Activated CD4-positive, alpha-beta T cell treated with anti-CD3 and anti-CD28 coated beads for 24 hours (primary cell): ENCODE measurements at places on chromosomes 5 and 9.

- no peak for DNase-seq
Measured at GRCh38 chr5:142426129-142427014, 101.6 kb upstream of the SPRY4 start.

GRCh38 chr9:69874301-69875060 lies 53.9 kb downstream of the CFAP95 start:
- no peak for DNase-seq

GRCh38 chr5:78699552-78700153 lies 51.1 kb upstream of the LHFPL2 start:
- no peak for DNase-seq

GRCh38 chr9:130328349-130328801 lies 62.8 kb downstream of the HMCN2 start:
- DNase-seq: no peak

- DNase-seq: no peak
Measured at GRCh38 chr5:158011422-158011821, 152.5 kb upstream of the CLINT1 start.

DNA sequence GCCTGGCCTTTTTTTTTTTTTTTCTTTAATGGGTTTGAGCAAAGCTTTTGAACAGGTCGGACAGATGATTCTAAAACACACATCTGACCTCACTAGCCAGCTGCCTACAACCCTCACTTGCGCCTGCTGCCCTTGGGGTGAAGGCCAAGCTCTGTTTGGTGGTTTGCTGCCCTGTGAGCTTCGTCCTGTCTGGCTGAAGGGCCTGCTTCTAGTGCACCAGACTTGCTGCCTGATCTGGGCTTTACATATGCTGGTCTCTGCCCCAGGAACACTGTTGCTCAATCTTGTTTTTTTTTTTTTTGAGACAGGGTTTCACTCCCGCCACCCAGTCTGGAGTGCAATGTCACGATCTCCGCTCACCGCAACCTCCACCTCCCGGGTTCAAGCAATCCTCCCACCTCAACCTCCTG lies 16.4 kb upstream of the DOLPP1 start:
- no peak for DNase-seq

- peak; percentile 17 for DNase-seq
Measured at GRCh38 chr9:33778700-33779351, 16.5 kb upstream of the PRSS3 start.

- DNase-seq: no peak
Measured at GRCh38 chr5:103808464-103809106, 246.0 kb upstream of the NUDT12 start.

DNA sequence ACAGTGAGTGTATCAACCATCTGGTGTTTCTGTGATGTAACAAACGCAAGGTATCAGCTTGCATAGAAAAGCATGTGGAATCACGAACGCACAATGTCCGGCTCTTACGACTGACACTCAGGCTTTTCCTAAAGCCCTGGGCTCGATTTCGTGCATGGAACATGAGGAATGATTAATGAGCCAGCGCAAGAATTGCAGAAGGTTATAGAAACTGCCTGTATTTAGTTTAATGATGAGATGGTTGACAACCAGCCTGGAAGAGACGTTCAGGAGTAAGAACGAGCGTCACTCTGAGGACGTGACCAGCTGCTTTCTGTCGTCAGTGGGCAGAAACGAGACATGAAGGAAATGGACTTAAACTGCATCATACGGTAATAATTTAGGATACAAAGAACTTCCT lies 497.6 kb downstream of the IRX1 start:
- DNase-seq: no peak

- no peak for DNase-seq
Measured at GRCh38 chr5:134945041-134945440, 22.7 kb upstream of the CATSPER3 start.

- DNase-seq: no peak
Measured at GRCh38 chr5:96463091-96463490, 30.0 kb upstream of the PCSK1 start.

DNA sequence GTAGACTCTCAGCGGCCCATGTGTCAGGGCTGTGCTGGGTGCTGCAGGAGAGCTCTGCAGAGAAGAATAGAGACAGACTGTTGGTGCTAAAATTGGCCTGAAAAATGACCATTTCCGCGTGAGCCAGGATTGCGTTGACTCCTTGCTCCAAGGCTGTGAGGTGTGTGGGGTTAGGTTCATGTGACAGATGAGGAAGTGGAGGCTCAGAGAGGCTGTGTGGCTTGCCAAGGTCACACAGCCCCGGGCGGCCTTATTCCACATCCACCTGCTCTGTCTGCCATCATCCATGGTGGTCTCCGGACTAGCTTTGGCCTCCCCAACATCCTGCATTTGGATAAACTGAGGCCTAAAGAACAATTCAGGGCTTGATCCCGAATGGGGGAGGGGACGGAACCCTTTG lies 15.2 kb downstream of the NEK6 start:
- DNase-seq: no peak

GRCh38 chr5:168177831-168178450 lies 113.5 kb upstream of the WWC1 start:
- DNase-seq: no peak

GRCh38 chr9:113228130-113228665 lies 6.9 kb downstream of the SLC31A1 start:
- DNase-seq: no peak

GRCh38 chr5:16392718-16393117 lies 72.9 kb downstream of the ZNF622 start:
- DNase-seq: no peak

- DNase-seq: no peak
Measured at GRCh38 chr5:146467760-146468159, 20.6 kb downstream of the TCERG1 start.

DNA sequence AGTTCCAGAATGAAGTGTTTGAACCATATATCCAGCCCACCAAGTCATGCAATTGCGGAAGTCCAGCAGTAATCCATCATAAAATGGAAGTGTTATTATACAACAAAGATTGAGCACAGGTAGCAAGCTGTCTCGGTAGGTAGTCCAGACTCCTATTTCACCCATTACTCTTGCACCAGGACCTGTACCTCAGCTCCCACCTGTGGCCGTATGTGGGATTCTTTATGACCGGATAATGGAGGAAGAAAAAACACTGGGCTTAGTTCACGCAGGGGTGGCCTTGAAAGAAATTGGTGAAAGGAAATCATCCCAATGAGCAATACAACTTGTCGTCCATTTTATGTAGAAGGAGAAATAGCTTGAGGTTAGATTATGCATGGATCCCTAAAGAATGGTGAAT lies 216.3 kb downstream of the ESM1 start:
- no peak for DNase-seq

- no peak for DNase-seq
Measured at GRCh38 chr5:16642867-16643266, 26.1 kb upstream of the RETREG1 start.

- no peak for DNase-seq
Measured at GRCh38 chr5:146213210-146213826, 9.9 kb downstream of the RBM27 start.

- no peak for DNase-seq
Measured at GRCh38 chr9:114994768-114995167, 64.4 kb upstream of the TNFSF8 start.

DNA sequence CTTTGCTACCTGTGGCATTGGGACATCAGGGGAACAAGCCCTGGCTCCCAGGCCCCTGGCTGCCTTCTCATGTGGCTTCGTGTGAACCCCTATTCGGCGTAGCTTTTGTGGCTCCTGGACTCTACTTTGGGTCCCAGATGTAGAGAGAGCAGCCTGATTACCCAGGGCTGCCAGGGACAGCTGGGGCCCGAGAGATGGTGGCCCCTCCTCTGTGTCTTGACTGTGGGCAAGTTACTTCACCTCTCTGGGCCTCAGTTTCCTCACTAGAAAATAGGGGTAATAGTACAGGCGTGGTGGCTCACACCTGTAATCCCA lies 2.0 kb downstream of the PKN3 start:
- no peak for DNase-seq

GRCh38 chr5:73759771-73760170 lies 133.8 kb downstream of the ARHGEF28 start:
- DNase-seq: no peak

GRCh38 chr9:117313989-117314388 lies 100.9 kb downstream of the ASTN2 start:
- DNase-seq: no peak

- DNase-seq: no peak
Measured at GRCh38 chr5:62460578-62460983, 48.0 kb downstream of the IPO11 start.

DNA sequence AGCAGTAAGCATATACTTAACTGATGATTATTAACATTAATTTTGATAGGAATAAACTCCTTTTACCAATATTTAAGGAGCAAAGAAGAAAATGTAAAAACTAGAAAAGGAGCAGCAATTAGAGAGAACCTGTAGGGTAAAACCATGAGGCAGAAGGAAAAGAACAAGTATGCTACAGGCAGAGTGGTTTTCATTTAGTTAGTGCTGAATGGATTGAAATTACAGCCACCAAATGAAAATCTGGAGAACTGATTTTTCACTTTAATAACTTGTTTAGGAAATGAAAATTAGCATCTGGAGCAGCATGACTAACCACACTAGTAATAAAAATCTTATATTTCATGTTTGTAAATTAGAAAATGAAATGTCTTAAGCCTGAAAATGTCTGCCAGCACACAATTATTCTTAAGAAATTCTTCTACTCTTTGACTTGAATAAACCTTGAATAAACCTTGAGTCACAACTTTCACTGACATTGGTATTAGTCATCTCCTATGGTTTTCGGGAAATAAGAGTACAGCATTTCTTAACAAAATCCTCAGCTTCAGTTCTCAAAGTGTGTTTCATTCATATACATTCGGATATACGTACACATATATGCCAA lies 1504.9 kb upstream of the C9orf72 start:
- no peak for DNase-seq

DNA sequence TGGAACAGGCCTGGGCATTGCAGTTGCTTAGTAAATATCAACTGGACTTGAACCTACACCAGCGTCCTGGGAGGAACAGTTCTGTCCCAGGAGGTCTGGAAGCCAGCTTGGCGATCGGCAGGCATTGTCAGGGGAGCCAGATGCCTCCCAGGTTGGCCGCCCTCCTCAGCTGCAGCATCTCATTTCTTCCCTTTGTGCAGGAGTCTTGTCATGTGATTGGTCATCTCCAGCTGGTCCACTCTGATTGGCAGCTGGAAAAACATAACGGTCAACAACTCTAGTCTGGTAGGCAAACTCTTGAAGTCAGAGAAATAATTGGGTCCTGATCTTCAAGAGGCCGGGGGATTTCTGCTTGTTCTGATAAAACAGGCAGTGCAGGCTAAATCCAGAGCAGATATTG lies 29.6 kb upstream of the NCS1 start:
- DNase-seq: no peak

DNA sequence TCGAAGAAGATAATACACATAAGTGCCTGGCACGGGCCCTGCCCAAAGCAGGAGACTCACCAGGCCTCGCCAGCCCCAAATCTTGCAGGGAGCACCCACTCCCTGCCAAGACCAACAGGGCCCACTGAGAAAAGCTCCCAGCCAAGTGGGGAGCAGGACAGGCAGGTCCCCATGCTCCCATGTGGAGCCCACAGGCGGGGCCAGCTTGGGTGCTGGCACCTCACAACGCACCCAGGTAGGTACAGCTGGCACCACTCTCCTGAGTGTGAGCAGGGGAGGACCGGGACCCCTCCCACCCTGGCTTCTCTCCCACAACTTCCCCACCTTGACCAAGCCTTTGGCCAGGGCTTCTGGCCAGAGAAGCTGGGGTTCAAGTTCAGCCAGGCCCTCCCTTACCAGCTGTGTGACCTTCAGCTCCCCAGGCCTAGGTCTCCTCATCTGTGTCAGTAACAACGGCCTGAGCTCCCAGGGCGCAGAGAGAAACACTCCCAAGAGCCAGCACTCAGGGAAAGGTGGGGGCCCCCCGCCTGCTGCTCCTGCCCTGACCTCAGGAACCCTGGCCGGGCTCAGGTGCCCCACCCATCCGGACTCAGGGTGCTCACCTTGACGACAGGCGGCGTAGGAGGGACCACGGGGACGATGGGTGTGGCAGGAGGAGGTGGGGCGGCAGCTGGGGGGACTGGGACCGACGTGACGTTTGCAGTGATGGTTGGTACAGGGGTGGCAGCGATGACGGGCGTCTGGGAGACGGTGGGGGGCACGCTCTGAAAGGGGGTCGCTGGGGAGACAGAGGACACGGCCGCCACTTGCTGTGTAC lies 17.8 kb downstream of the BRD3 start:
- DNase-seq: no peak

DNA sequence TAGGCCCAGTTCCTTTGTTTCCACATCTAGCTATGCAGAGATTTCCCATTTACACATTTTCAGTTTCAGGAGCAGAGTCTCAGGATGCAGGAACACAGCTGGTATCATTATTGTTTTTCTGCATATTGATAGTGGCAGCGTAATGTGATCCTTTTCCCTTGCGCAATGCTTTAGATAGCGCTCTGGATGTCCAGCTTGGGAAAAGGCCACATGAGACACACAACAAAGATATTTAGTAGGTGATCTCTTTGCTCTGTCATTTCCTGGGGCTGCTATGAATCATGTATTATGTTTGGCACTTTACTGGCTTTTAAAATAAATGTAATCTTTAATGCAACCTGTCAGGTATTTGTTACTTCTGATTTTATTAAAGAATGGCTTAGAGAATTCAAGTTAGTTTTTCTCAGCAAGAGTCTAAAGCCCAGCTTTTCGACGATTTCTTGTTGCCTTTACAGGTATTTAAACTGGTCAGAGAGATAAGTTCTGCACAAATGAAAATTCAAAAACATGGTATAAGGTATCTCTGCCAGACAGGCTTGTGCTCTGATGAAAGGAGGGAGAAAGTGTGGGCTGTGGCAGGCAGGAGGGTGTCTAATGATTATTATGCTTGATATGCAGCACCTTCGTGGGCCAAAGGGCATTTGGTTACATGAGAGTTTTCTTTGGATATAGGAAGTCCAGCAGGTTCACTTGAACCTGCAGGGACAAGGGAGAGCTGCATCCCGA lies 42.2 kb downstream of the PTTG1 start:
- DNase-seq: no peak

GRCh38 chr9:90793729-90794128 lies 7.9 kb upstream of the SYK start:
- DNase-seq: no peak

- no peak for DNase-seq
Measured at GRCh38 chr5:137236849-137237507, 262.1 kb downstream of the SPOCK1 start.

DNA sequence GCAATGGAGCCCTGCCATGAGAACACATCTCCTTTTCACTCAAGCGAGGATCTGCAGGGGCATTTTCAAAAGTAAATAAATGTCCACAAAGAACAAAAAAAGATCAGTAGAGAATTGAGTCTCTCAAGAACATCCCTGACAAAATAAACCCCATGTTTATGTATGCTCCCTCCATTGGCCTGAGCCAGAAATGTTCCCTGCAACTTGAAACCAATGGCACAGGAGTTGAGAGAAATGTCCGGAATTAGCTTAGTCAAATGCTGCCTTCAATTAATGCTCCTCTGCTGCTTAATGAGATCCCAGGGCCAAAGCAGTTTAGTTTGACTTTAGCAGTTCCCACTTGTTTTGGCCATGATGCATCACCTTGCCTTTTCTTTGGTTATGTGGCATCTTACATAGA lies 238.3 kb downstream of the EBF1 start:
- no peak for DNase-seq

GRCh38 chr5:171578829-171579491 lies 159.5 kb downstream of the FGF18 start:
- DNase-seq: no peak
